ENCODE measurements at places on chromosomes 7 and 10. TPM values are rescaled to one million over a fixed set of nuclear protein-coding genes. Genes with fewer than 3 reads are reported as not detected.

FEZF1 gene
- total RNA-seq: not detected

PCBD1 gene
- total RNA-seq: 56.5 TPM

CCL24 gene
- total RNA-seq: not detected

NDUFB2 gene
- 357 TPM for total RNA-seq

ZRANB1 gene
- 10.1 TPM for total RNA-seq

Measured in hair follicular keratinocyte (primary cell).